ENCODE measurements at places on chromosomes 3 and 15.

DNA sequence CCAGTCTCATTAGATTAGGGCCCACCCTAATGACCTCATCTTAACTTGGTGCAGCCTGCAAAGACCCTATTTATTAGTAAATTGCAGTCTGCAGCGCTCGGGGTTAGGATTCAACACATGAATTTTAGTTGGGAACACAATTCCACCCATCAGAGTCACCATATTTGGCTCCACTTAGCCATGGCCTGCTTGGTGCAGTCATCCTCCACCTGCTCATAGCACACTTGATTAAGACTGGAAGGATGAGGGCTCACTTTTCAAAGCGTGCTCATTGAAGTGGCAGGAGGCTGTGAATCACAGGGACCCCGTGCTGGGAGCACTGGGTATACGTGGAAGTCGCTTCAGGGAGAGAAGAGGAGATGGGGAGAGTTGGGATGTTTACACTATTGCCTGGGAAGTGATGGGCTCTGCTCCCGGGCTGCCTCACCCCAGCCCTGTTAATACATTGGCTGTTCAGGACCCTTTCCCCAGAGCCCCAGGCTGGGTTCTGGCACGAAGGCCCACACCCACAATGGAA, 68.2 kb downstream of the ASB7 start:
- DNase-seq: no peak

DNA sequence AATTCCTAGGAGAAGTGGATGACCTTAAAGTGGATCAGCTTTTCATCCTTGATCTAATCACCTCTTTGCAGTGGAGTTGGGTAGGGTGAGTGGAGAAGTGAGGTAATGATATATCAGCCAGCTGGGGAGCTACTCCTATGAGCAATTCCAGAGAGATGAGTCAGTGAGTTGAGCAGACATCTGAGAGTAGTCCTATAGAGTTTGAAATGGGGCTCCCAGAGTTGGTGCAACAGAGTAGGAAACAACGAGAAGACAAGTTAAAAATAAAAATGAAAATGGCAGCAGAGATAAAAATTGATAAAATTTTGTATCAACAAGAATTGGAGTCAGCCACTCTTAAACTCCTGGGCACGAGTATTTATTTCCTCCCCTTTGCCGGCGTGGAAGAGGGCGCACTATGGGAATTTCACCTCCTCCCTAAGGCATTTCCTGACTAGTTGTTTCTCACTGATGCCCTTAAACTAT, 150.8 kb upstream of the DPH6 start:
- DNase-seq: peak; percentile 96

DNA sequence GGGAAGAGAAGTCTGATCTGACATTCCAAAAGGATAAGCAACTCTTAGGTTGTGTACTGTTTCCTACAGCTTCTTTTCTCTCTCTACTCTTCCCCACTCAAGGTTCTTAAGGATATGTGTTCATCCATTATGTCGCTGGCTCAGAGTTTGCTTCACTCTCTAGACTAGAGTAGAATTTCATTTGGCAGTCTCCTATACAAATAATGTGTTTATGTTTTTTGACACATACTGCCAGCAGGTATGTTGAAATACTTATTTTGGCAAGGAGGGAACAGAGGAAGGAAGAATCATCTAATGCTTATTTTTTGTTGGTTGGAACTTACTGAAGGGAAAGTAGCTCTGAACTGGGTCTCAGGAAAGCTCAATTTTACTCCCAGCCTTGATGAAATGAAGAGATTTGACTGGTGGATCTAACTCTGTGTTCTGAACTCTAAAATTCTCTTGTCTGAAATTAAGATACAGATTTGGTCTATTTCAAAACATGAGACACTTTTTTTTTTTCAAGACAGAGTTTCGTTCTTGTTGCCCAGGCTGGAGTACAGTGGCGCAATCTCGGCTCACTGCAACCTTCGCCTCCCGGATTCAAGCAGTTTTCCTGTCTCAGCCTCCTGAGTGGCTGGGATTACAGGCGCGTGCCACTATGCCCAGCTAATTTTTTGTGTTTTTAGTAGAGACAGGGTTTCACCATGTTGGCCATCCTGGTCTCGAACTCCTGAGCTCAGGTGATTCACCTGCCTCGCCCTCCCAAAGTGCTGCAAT, 7.6 kb upstream of the EMC3 start:
- DNase-seq: peak; percentile 79

DNA sequence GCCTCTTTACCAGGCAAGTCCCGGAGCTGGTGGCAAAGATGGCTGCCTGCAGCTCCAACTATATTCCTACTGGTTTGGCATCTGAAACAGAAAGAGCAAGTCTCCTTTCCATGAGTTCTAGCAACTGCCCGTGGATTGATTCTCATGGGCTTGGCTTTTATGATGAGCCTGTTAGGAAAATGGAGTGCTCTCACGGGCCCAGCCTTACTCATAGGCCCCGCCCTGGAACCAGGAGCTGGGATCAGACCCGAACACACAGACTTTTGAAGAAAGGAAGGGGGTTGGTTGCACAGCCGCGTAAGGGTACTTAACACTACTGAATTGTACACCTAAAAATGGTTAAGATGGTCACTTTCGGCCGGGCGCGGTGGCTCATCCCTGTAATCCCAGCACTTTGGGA, 2.9 kb downstream of the NRROS start:
- DNase-seq: no peak

- no peak for DNase-seq
Measured at GRCh38 chr3:54283470-54283869, 161.1 kb downstream of the CACNA2D3 start.

GRCh38 chr3:196174652-196175051, 36.5 kb downstream of the ZDHHC19 start:
- no peak for DNase-seq

GRCh38 chr3:187063286-187064121, 75.8 kb downstream of the RPL39L start:
- DNase-seq: peak; percentile 69

DNA sequence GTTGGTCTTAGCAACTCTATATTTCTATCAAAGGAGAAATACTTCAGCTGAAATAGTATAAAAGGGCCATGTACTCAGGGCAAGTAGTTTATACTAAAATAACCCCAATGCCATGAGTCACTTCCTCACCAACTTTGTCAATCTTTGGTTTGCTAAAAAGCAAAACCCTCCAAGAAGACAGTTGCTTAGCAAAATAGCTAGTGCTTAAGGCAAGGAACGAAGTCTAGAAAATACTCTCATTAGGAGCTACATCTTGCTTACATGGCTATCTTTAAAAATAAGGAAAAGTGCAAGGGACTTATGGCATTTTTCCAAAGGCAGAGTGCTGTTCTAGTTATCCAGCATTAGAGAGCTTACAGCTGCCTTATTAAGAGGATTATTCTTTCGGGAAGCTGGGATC, 28.4 kb downstream of the P3H2 start:
- peak; percentile 83 for DNase-seq

GRCh38 chr3:5330152-5330810, 142.8 kb downstream of the EDEM1 start:
- no peak for DNase-seq

GRCh38 chr3:141407825-141408224, 39.5 kb downstream of the ZBTB38 start:
- DNase-seq: no peak

- DNase-seq: no peak
Measured at GRCh38 chr3:110293660-110294059, 778.0 kb upstream of the NECTIN3 start.

DNA sequence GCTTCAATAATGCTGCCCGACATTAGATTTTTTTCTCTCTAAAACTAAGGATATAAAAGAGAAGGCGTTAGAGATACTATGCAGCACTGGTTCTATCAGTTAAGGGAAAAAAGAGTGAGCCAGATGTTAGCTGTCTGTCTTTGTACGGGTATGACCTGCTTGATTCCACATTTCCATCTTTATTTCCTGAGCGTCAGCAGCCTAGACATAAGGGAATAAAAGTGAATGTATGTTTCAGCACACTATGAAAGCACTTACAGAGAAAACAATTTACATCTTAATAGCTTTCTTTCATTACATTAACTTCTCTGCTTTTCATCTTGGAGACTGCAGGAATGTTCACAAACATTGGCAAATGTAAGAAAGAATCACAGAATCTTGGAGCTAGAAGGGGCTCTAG, 319.3 kb downstream of the CTNNB1 start:
- no peak for DNase-seq

DNA sequence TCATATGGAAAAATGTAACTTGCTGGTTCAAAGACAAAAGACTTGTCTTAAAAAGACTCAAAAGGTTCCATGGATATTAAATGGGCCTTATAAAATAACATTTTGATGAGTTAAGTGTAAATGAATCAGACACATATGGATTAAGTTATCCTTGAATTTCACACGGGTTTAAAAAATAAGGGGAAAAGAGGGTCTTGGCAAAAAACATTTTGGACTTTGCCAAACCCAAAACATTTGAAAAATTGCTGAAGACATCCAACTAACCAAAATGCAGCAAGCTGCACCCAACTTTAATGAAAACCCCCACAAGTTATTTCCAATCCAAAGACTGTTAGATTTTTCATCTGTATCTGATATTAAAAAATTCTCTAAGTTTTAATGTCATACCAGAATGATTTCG, 200.7 kb downstream of the MEIS2 start:
- no peak for DNase-seq

DNA sequence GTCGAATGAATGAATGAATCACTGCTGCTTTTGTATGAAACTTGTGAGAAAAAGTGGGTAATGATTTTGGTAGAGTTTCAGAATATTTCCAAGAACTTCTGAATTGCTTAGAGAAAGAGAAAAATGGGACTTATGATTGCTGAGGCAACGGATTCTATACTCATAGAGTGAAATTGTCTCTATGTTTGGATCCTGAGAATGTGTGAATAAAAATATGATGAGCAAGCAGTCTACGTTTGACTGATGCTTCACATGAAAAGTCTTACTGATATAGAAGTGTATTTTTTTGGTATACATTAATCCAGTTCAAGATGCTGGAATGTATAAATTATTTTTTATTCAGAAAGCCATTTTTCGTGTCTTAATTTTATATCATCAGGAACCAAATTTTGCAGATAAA, 441.1 kb downstream of the NLGN1 start:
- DNase-seq: no peak

DNA sequence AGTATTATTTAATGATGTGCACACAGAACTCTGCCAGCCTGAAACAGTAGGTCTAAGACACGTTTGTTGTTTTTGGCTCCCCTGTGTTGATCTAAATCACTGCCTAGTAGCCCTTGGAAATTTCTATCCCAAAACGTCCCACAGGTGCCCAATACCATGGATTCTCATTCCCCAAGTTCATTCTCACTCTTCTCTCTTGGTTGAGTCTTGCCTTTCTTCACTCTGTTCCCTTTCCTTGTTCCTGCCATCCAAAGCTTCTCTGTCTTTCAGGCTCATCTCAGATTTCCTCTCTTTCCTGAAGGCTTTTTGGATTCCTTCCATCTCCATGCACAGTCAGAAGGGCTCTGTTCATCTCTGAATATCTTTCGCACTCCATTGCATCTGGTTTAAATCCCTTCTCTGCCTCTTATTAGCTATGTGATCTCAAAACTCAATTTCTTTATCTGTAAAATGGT, 54.2 kb downstream of the PPARG start:
- no peak for DNase-seq

GRCh38 chr15:66027268-66027805, 158.0 kb downstream of the RAB11A start:
- peak; percentile 9 for DNase-seq

DNA sequence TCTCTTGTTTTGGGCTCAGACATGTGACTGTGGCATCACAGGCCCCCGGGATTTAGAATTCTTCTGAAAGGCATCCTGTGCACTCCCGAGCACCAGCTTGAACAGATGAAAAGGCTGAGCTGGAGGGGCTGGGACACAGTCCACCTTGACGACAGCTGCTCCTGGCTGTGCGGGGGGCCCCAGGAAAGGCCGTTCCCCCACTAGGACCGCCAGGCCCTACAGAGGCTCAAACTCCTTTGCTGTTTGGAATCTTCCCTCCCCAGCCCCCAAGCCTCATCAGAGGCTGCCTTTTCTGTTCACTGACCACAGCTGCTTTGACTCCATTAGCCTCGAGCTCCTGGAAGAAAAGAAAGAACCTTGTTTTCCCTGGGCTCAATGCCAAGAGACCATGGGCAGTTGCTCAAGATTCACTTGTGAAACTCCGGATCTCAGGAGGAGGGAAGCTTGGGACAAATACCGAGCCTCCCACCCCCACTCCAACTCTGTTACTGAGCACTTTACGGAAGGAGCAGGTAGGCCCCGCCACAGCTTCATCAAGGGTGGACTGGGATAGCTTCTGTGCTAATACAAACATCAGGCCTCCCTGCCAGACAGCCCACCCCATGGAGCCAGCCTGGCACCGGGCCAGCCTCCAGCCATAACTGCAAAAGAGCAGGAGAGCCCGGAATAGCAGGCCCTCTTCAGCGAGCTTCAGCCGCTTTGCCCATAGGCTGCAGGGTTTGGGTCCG, 15.7 kb downstream of the CIDEC start:
- DNase-seq: peak; percentile 96

DNA sequence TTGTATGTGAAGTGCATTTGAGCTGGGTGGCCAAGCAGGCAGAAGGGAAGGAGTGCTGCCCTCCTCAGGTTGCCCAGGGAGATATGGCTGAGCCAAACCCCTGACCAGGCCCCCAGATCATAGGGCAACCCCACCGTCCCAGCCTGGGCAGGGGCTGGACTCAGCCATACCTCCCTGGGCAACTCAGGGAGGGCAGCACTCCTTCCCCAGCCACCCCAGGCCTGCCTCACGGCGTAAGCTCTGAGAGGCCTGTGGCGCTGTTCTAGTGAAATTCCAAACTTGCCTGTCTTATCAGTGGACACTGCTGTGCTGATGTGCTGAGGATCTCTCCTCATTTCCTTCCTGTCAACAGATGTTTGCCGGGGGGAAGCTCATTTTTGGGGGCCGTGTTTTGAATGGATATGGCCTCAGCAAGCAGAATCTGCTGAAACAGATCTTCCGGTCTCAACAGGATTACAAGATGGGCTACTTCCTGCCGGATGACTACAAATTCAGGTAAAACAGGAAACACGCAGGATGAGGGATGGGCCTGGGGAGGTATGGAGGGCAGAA, 57.6 kb upstream of the FGD5 start:
- no peak for DNase-seq

GRCh38 chr15:60374628-60375081, 23.1 kb downstream of the ANXA2 start:
- DNase-seq: peak; percentile 90

- DNase-seq: no peak
Measured at GRCh38 chr15:43941555-43941954, 114.8 kb downstream of the WDR76 start.

Data from amniotic epithelial cell (primary cell).